ENCODE measurements at places on chromosomes 5 and 9.

DNA sequence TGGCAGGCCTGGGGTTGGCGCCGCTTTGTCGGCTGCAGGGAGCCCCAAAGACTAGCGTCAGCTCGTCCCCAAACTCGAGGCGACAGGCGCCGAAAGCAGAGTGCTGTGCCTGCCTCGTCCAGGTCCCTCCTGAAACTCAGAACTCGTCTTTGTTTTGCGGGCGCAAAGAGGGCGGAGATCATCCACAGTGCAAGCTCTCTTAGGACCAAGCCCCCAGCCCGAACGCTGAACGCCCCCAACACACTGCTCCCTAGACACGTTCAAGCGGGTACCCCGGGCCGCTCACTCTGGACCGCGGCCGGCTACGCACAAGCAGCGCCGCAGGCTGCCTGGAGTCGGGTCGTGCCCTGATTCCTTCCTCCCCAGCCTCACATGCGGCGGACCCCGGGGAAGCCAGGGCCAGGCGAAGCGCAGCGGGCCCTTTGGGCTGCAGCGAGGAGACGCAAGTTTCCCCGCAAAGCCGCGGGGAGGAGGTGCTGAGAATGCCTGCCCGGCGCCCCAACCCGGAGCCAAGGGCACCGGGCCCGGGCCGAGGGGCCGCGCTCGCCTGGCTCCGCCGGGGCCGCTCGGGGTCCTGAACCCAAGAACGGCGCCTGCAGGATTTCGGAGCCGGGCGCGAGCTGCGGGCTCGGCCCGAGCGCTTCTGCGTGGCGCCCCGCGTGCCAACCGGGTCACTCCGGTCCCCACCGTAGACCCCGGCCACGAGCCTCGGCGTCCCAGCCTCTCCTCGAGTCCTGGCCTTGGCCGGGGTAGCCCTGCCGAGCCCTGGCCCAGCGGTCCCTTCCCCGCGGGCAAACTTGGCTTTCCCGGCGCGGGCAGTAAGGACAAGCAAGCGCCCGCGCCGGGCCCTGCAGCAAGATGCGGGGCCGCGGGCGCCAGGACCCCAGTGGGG, 738 bp downstream of the FSTL4 start:
- no peak for DNase-seq

DNA sequence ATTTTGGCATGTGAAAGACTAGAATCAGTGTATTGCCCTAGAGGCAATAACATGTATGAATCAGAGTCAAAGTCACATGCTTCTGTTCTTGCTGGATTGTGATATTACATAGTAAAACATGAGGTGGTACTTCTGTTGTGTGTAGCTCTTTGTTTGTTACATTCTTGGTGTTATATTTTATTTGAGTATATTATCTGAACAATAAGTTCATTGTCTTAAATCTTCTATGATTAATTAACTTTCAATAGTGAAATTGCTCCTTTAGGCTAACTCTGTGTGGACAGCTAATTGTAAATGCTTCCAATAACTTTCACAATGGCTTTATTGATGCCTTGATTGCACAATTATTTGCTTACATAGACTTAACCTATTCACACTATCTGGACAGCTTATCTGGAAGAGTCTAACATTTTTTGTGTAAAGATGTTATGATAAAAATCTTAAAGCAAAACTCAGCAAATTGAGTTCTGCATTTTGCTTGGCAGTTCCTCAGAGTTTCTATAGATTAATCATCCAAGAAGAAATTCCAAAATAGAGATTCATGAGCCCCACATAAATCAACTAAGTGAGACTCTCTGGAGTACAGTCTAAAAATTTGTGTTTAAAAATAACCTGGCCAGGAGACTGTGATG, 239.6 kb upstream of the TUSC1 start:
- DNase-seq = no peak

DNA sequence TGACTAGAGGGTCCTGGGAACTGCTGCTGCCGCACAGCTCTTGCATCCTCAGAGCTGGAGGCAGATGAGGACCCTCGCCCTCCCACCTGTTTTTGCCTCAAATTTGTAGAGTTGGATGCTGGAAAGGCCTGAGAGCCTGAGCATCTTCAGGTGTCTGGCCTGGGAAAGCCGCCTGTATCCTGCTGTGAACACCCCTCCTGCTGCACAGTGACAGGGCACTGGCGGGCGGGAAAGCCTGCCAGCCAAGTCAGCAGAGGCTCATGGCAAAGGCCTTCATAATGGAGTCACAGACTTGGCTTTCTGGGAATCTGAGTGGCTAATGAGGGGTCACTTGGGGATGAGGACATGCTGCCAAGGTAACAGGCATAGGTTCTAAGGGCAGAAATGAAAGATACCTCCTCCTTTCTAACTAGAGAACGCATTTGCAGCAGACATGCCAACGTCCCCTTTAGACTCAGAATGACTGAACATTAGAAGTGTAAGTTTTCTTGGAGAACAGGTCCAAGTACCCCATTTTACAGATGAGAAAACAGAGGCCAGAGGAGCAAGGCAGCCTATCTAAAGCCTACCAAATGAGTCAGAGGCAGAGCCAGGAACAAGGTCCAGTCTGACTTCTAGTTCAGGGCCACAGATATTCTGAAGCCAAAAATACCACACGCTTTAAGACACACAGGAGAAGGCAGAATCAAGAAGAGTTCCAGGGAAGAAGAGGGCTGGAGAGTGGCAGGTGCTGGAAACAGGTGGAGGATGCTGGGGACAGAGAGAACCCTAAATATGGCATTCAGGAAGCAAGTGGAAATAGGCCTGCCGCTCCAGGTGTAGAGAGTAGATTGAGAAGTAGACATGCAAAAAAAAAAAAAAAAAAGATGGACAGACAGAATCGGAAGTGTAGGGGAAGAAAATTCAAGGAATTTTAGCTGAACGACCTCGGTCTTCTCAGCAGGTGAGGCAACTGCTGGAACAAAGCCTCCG, 44.1 kb downstream of the EPB41L4B start:
- no peak for DNase-seq

DNA sequence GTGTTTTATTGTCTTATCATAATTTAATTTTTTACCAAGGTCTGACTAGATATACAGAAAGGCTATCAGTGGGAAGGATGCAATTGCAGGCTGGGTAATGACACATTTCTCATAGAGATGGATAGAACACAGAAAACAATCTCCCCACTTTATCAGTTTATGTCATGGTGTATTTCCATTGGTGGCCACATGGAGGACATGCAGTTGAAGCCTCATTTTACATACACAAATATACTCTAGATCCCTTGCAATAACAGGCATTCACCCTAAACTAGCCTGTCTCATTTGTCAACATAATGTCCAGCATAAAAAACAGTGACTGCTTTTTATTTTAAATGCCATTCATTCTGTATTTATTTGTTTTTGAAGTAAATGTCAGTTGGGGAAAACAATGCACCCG, 526.3 kb downstream of the GABRG2 start:
- DNase-seq = no peak

- no peak for DNase-seq
These were observed 31.2 kb upstream of the BASP1 start for GRCh38 chr5:17186256-17186655.

DNA sequence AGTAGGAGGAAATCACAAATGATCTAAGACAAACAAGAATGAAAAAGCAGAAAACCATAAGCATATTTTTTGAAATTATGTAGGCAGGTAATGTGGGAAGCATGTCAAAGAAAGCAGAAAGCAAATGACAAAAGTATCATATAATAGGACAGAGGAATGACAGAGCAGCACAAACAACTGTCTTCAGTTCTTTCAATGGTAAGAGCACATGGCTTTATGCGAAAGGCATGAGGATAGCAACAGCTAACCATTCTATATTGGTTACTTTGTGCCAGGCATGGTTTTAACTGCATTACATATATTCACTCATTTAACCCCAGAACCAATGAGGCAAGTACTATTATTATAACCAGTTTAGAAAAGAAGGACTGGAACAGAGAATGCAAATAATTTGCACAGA, 137.4 kb downstream of the FBXL7 start:
- no peak for DNase-seq
